DND-41 (cell line): ENCODE measurements at places on chromosomes 11 and 22.

GRCh38 chr11:72004515-72005346 lies 6.0 kb downstream of the IL18BP start:
- DNase-seq = no peak

GRCh38 chr11:8262552-8263108 lies 1.0 kb downstream of the LMO1 start:
- DNase-seq = no peak

GRCh38 chr11:42975180-42975529 lies 336.6 kb upstream of the API5 start:
- DNase-seq = no peak

GRCh38 chr11:6925636-6926207 lies 504 bp upstream of the ZNF215 start:
- no peak for DNase-seq

- no peak for DNase-seq
Observed at GRCh38 chr11:44764583-44764982, 37.8 kb downstream of the TSPAN18 start.

- DNase-seq = peak; percentile 26
Observed at GRCh38 chr11:104946907-104947306, 21.5 kb downstream of the CASP4 start.

DNA sequence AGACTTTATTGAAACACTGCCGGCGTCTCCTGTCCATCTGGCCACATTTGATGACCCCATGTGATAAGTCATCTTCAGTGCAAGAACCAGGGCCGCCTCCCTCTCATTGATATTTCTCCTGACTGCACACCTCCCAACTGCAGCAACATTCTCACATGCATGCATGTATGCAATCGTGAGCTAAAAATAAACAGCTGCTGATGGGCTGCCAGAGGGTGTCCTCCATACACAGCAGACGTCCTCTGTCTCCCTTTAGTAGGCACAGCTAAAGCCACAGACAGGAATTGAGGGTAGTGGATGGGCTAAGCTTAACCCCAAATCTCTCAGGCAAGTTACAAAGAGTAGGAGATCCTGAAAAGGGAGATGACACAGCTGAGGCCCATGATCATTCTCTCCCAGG lies 106.7 kb upstream of the HSD17B12 start:
- DNase-seq = no peak

- DNase-seq = no peak
Observed at GRCh38 chr11:2816523-2816922, 69.1 kb downstream of the CDKN1C start.

- DNase-seq = peak; percentile 22
Observed at GRCh38 chr11:69044111-69045013, 4.4 kb upstream of the TPCN2 start.

GRCh38 chr11:9972989-9973388 lies 309.1 kb downstream of the SWAP70 start:
- no peak for DNase-seq

DNA sequence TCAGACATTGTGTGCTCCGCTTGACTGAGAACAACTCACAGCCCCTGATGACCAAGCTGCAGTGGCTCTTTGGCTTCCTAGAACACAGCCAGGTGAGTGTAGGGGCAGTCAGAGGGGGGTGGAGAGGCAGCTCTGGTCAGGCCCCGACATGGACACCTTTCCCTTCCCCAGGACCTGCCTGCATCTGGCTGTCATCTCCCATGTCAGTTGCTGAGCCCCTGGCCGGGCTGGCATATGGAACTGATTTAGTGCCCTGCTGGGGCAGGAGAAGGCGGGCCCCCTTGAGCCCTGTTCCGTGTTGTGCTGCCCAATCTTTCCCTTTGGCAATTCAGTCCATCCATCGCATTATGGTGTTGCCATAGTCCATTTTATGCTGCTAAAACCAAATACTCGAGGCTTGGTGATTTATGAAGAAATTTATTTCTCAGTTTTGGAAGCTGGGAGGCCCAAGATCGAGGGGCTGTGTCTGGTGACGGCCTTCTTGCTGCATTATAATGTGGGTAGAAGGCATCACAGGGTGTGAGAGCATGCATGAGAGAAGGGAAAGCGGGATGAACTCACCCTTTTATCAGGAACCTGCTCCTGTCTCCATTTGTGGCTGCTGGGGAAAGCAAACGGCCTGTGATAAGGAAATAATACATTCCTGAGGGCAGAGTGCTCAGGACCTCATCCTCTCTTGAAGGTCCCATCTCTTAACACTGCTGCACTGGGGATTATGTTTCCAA lies 19.0 kb downstream of the USP35 start:
- DNase-seq = no peak

- DNase-seq = no peak
Observed at GRCh38 chr11:70025308-70025707, 52.8 kb upstream of the ANO1 start.

DNA sequence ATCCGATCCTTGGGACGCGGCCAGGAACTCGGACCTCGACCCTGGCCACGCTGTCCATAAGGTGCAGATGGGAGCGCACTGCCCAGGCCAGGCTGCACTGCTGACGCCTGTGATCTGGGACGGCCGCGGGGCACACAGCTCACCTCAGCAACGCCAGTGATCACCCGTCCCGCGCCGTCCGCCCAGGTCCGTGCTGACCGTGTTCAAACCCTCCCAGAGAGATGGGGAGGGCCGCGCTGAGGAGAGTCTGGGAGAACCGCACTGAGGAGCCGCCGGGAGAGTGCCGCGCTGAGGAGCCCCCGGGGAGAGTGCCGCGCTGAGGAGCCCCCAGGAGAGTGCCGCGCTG lies 636 bp downstream of the KCNQ1OT1 start:
- peak; percentile 23 for DNase-seq

GRCh38 chr22:44620129-44620840 lies 81.7 kb upstream of the PRR5 start:
- DNase-seq = peak; percentile 76

DNA sequence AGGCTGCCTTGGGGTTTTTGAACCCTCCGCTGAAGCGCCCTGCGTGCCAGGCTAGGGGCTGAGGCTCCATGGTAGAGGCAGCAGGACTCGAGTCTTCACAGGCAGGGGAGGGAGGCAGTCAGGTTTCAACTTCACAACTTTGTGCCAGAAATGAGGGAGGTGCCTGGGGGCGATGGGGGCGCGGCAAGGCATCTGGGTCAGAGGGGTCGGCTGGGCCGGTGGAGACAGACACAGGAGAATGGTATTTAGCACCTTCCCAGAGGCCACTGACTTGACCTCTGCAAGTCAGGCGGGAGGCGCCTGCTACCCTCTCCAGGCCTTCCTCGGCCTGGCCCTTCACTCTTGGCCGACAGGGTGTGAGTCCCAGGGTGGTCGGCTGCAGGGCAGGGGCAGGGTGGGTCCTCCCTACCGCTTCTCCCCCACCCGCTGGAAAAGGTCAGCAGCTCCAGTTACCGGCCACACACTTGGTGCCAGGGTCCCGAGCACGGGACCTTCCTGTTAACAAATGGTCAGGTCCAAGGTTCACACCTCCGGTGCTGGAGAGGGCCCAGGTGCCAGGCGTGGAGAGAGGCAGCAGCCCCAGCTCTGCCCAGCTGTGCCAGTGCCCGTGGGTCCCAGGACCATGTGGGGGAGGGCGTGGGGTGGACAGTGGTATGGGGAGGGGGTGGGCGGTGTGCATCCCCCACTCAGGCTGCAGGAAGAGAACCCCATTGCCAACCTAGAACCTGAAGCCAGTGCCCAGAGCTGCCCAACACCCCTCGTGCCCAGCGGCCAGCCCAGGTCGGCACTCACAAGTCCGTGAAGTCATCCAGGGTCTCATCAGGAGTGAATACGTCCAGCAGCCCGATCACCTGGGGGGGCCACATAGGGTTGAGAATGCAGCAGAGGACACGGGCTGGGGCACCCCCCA lies 3.8 kb downstream of the MAPK12 start:
- no peak for DNase-seq

- no peak for DNase-seq
Observed at GRCh38 chr22:24322522-24322921, 51.9 kb downstream of the SPECC1L start.

DNA sequence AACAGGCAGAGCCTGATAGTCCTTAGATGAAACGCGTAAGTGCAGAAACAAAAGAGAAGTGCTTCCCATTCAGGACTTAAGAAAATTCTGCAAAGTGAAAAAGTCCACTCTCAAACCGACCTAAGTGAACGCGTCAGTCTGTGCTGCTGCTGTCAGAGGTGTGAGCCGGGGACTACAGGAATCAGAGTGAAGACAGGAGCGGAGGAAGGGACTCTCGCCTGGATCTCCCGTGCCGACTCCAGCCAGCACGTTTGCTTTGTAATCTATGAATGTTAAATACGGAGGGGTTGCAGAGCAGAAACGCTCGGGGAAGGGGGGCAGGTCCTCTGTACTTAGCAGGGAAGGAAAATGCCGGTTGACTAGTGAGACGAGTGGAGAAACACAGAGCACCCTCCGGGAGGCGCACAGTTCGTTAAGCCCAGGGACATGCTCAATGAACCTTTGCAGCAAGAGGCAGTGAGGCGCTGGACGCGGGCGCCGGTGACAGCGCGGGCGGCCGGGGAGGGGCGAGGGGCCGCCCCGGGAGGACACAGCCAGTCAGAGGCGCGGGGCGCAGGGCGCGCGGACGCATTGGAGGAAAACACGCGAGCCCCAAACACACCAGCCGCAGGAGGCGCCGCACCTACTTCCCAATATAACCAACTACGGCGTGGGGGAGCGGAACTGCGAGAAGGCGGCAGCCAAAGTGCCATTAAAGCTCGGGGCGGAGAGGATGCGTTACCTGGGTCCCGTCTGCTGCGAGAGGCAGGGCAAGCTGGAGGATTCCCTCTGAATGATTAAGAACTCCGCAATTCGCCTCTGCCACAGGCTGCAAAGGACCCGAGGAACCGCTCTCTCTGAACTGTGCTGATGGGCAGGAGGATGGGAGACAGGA lies at the start of gene CNTN5:
TSS of gene CNTN5 (plus strand) at position 598 of the 874 bp plus-strand sequence.
- no peak for DNase-seq

DNA sequence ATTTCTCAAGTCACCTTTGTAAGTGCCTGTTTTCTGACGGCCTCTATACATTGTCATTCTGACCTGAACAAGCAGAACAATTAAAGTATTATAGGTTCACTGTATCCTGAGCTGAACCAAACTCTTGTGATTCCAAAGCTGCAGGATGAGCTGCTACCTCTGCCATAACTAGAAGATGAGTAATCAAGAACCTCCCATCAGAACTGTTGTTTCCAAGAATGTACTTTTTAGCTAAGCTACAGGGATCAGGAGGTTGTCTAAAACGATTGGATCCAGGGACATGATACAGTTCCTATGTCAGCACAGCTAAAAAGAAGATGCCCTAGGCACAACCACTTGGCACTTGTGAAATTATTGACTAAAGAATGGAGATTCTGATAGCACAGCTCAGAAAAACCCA lies 288.4 kb upstream of the CCDC90B start:
- DNase-seq = no peak

DNA sequence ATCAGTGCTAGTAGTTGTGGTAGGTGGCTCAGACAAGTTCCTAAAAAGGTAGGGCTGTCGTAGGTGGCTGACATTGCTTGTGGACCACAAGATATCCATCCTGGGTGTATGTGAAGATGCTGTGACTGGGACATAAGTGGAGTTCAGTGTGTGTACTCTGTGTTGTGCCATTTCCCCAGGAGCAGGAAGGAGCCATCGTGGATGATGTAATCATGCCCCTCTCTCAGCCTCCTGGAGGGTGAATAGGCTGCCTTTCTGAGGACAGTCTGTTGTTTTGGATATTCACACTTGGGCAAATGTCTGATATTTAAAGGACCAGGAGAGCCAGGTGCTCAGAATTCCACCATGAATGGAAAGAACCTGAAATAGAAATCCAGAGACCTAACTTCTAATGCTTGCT lies 2.7 kb downstream of the HEPHL1 start:
- DNase-seq = no peak

DNA sequence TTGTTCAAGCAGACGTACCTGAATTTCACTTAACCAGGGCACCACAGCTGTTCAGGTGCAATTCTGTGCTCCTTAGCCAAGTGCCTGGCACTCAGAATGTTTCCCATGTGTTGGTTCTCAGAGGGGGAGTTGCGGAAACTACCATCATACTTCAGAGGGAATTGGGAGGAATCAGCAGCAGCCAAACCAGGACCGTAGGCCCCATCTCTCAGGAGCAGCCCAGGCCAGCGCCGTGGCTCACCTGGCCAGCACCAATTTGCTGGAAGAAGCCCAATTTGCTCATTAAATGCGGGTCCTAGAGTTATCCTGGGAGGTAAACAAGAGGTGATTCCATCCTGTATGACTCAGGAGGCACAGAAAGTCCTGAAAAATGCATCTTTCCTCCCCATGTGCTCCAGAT lies 435.4 kb downstream of the BRD1 start:
- DNase-seq = no peak

DNA sequence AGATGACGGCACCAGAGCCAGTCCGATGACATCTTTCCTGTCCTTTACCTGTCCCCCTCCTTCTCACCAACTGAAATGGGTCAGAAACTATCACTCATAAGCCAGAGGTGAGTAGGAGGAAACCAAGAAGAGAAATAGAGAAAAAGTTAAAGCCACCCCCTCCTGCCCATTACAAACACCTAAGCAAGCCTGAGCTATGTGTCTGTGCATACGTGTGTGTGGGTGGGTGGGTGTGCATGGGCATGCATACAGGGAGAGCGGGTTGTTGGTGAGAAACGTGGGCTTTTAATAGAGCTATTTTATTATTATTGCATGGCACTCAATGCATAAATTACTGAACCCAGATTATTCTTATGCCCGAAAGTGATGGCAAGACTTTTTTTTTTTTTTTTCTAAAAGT lies 2.6 kb downstream of the PATE4 start:
- no peak for DNase-seq

- no peak for DNase-seq
Observed at GRCh38 chr22:48567213-48567975, 1260.3 kb downstream of the BRD1 start.

DNA sequence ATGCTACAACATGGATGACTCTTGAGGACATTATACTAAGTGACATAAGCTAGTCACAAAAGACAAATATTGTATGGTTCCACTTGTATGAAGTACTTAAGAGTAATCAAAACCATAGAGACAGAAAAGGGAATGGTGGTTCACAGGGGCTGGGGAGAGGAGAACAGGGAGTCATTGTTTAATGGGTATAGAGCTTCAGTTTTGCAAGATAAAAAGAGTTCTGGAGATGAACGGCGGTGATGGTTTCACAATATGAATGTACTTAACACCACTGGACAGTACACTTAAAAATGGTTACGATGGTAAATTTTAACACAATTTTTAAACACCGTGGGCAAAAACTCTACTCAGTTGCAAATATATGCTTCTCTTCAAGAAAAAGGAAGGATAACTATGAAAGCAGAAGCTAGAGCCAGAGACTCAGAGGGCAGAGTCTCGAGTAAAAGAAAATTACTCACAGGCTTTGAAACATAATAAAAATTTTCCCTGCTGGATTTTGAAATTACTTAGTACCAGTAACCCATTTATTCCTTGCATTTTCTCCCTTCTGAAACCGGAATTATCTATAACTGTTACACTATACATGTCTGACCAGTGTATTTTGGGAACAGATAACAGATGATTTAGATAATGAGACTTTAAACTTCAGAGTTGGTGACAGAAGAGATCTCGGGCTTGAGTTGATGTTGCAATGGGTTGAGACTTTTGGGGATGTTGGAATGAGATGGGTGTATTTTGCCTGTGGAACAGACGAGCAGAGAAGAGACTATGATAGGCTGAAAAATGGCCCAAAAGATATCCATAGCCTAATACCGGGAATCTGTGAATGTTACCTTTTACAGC lies 15.0 kb downstream of the MRTFA start:
- DNase-seq = no peak
